ENCODE measurements at places on chromosomes 5 and 9. TPM values are rescaled to one million over a fixed set of nuclear protein-coding genes. Genes with fewer than 3 reads are reported as not detected.
A peak's percentile ranks its signal among the peaks of the same experiment; 100 is the strongest.

ROPN1L gene
- 1.9 TPM for total RNA-seq

FAXDC2 gene
- 79.0 TPM for total RNA-seq

RGS14 gene
- 17.5 TPM for total RNA-seq

KIF27 gene
- total RNA-seq: 7.8 TPM

ADGRV1 gene
- 47.1 TPM for total RNA-seq

CNTLN gene
- total RNA-seq: 7.4 TPM

SPINK6 gene
- not detected for total RNA-seq

ZDHHC11 gene
- total RNA-seq: 12.6 TPM

PKN3 gene
- total RNA-seq: 13.4 TPM

ZNF169 gene
- total RNA-seq: 6.0 TPM

DNA sequence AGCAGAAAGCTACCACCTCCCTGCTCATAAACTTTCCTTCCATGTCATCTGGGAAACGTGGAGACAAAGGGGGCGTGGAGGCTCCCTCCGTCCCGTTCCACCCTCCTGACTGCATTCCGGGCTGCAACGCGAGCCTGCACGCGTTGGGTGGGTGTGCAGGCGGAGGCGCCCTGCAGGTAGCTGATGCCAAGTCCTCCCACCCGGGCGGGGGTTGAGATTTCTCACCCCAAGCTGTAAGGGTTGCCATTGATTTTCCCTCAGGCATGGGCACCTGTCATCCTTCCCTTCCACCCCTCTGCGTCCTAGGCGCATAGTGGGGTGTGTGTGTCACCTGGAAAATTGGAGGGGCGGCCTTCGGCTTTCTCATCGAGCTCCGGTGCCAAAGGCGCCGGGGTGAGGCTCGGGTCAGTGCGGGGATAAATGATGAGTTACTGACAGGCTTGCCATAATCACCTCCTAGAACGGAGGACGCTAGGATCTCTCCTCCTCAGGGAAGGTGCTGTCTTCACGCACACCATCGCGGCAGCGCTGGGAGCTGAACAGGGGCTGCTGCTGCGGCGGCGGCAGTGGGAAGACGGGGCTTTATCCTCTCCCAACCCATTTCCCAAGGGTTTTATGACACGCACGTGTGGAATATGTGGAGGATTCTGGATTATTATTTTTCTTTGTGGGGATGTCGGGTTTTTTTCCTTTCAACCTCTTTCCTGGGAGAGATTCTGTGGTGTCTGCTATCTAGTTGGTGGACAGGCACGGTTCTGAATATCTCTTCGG, 973 bp downstream of the PLPPR1 start:
- no peak for DNase-seq
- H3K36me3 ChIP-seq: no peaks in the 10 kb centered on the region
- H3K27ac ChIP-seq: no peak overlapping the region
- peak overlapping the region; percentile 45 for H3K4me3 ChIP-seq
- no peaks in the 10 kb centered on the region for H3K4me1 ChIP-seq
- peaks cover 22% of the 10 kb centered on the region for H3K27me3 ChIP-seq

DNA sequence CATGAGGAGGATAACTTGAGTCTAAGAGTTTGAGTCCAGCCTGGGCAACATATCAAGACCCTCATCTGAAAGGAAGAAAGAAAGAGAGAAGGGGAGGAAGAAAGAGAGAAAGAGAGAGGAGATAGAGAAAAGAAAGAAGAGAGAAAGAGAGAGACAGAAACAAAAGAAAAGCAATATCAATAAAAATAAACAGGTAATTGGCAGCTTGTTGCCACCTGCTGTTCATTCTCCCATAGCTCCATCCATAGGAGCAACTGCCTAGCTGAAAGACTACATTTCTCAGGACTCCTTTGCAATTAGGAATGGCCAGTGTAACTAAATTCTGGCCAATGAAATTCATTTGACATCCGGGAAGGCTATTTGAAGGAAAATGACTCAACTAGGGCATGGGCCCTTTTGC, 4.6 kb upstream of the TTC39B start:
- H3K4me3 ChIP-seq: no peak overlapping the region
- H3K36me3 ChIP-seq: no peaks in the 10 kb centered on the region
- no peaks in the 10 kb centered on the region for H3K4me1 ChIP-seq
- H3K27me3 ChIP-seq: no peaks in the 10 kb centered on the region
- H3K27ac ChIP-seq: no peak overlapping the region

GRCh38 chr5:116629168-116629567, 54.5 kb upstream of the SEMA6A start:
- no peak for DNase-seq
- no peaks in the 10 kb centered on the region for H3K4me1 ChIP-seq
- no peaks in the 10 kb centered on the region for H3K36me3 ChIP-seq
- no peaks in the 10 kb centered on the region for H3K27me3 ChIP-seq
- H3K4me3 ChIP-seq: no peak overlapping the region

- no peaks in the 10 kb centered on the region for H3K4me1 ChIP-seq
- no peaks in the 10 kb centered on the region for H3K36me3 ChIP-seq
- H3K27me3 ChIP-seq: no peaks in the 10 kb centered on the region
- H3K4me3 ChIP-seq: no peak overlapping the region
- DNase-seq: no peak
- no peak overlapping the region for H3K27ac ChIP-seq
These were observed 197.1 kb downstream of the TTLL11 start for GRCh38 chr9:121895818-121896544.

- no peaks in the 10 kb centered on the region for H3K36me3 ChIP-seq
- no peaks in the 10 kb centered on the region for H3K27me3 ChIP-seq
These were observed 635.9 kb downstream of the TLE1 start for GRCh38 chr9:81053298-81054025.

DNA sequence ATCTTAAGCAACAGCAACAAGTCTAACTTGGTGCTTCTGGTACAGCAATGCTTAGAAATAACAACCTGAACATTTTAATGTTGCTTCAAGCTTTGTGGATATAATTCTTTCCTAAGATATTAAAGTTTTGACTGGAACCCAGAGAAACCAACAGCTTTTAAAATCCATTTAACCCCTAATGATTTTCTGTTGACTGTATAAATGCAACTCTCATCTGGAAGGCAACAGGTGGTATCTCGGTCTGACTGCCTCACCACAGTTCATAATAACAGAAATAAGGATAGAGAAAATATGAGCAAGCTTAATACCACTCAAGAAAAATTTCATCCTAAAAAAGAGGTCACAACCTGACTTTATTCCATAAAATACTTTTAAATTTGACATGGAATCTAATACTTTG, 116.9 kb downstream of the HOMER1 start:
- DNase-seq: no peak
- no peak overlapping the region for H3K4me3 ChIP-seq
- H3K4me1 ChIP-seq: no peaks in the 10 kb centered on the region
- H3K27ac ChIP-seq: no peak overlapping the region
- H3K36me3 ChIP-seq: no peaks in the 10 kb centered on the region
- no peaks in the 10 kb centered on the region for H3K27me3 ChIP-seq

GRCh38 chr5:80141147-80141671, 106.1 kb downstream of the THBS4 start:
- H3K4me3 ChIP-seq: no peak overlapping the region
- peak overlapping the region; percentile 78 for H3K27ac ChIP-seq
- peak; percentile 79 for DNase-seq
- H3K4me1 ChIP-seq: peaks cover 26% of the 10 kb centered on the region
- no peaks in the 10 kb centered on the region for H3K27me3 ChIP-seq
- H3K36me3 ChIP-seq: peaks cover 24% of the 10 kb centered on the region

- H3K4me1 ChIP-seq: no peaks in the 10 kb centered on the region
- H3K36me3 ChIP-seq: no peaks in the 10 kb centered on the region
- no peak overlapping the region for H3K27ac ChIP-seq
- H3K4me3 ChIP-seq: no peak overlapping the region
These were observed 73.5 kb downstream of the KIF4B start for GRCh38 chr5:155087036-155087435.

GRCh38 chr5:129904102-129904666, at the start of gene CHSY3:
CHSY3 (plus strand) TSS chr5:129904465.
- H3K4me1 ChIP-seq: peaks cover 18% of the 10 kb centered on the region
- H3K27me3 ChIP-seq: peaks cover 3% of the 10 kb centered on the region
- peak within 1 kb of the TSS; percentile 84 for H3K27ac ChIP-seq
- peak within 1 kb of the TSS; percentile 67 for H3K4me3 ChIP-seq

GRCh38 chr9:79221084-79221483, 350.7 kb upstream of the TLE4 start:
- no peak overlapping the region for H3K27ac ChIP-seq
- no peak overlapping the region for H3K4me3 ChIP-seq

- no peak overlapping the region for H3K4me3 ChIP-seq
- DNase-seq: no peak
- no peaks in the 10 kb centered on the region for H3K4me1 ChIP-seq
- no peaks in the 10 kb centered on the region for H3K27me3 ChIP-seq
- no peak overlapping the region for H3K27ac ChIP-seq
- peaks cover 50% of the 10 kb centered on the region for H3K36me3 ChIP-seq
These were observed 30.2 kb downstream of the MLANA start for GRCh38 chr9:5920860-5921328.

- DNase-seq: no peak
- H3K36me3 ChIP-seq: no peaks in the 10 kb centered on the region
- no peaks in the 10 kb centered on the region for H3K4me1 ChIP-seq
- H3K27me3 ChIP-seq: peaks cover 71% of the 10 kb centered on the region
- no peak overlapping the region for H3K4me3 ChIP-seq
- no peak overlapping the region for H3K27ac ChIP-seq
These were observed 133.8 kb downstream of the TMEM174 start for GRCh38 chr5:73306741-73307275.

- H3K27ac ChIP-seq: no peak overlapping the region
- no peak overlapping the region for H3K4me3 ChIP-seq
- no peak for DNase-seq
- peaks cover 8% of the 10 kb centered on the region for H3K36me3 ChIP-seq
- no peaks in the 10 kb centered on the region for H3K27me3 ChIP-seq
These were observed 82.6 kb downstream of the SH3PXD2B start for GRCh38 chr5:172371684-172372083.

GRCh38 chr9:75027187-75028107, 646 bp downstream of the CARNMT1 start:
- peak overlapping the region; percentile 92 for H3K27ac ChIP-seq
- H3K36me3 ChIP-seq: no peaks in the 10 kb centered on the region
- H3K4me1 ChIP-seq: peaks cover 23% of the 10 kb centered on the region
- H3K4me3 ChIP-seq: peak overlapping the region; percentile 82

DNA sequence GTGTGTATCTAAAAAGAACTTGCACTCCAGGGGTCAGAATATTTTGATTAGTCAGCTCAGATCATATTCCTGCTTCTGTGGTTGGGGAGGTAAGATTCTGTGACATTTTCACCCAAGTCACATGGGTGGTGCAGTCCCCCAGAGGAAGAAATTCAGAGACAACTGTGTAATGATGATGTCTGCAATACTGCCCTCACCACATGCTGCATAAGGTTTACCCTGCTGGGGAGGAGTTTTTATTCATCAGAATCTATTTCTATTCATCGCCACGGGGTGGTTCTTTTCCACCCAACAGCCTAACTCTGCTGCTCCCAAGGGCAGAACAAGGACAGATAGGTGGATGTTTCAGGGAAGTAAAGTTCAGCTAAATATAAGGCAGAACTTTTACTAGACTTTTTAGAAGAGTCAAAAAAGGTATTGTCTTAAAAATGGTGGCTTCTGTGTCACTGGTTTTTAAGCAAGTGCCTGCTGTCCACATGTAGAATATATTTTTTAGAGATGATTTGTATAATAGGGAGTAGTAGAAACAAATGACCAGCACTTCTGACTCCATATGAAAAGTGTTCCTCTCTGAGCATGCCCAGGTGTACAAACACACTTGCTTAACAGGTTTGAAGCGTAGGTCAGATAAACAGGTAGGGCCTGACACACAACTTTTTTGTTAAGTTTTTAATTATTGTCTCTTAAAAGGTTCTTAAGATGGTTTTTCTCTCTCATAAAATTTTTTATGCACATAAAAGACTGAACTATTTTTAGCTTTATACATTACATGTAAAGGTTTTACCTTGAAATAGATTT, 352.7 kb downstream of the LRRC70 start:
- no peak overlapping the region for H3K4me3 ChIP-seq
- H3K27me3 ChIP-seq: no peaks in the 10 kb centered on the region
- H3K36me3 ChIP-seq: no peaks in the 10 kb centered on the region
- H3K27ac ChIP-seq: no peak overlapping the region
- no peak for DNase-seq
- H3K4me1 ChIP-seq: no peaks in the 10 kb centered on the region

DNA sequence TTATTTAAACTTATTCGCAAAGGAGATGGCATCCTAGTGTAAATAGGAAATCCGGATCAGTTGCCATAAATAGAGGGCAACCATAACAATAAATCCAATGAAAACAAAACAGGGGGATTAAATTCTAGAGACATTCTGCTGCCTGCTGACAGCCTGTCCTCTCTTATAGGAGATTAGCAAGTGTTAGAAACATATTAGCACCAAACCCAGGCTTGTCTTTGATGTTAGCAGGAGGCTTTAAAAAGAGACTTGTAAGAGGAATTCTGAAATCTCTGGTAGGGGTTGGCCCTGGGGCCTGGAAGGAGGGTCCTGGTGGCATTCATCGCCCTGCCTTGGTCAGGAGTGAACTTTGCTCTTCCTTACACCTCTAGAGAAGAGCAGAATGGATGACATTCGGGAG, 21.6 kb downstream of the NDST1 start:
- H3K36me3 ChIP-seq: peaks cover 52% of the 10 kb centered on the region
- H3K4me1 ChIP-seq: peaks cover 6% of the 10 kb centered on the region
- H3K27ac ChIP-seq: peak overlapping the region; percentile 66
- H3K4me3 ChIP-seq: no peak overlapping the region

DNA sequence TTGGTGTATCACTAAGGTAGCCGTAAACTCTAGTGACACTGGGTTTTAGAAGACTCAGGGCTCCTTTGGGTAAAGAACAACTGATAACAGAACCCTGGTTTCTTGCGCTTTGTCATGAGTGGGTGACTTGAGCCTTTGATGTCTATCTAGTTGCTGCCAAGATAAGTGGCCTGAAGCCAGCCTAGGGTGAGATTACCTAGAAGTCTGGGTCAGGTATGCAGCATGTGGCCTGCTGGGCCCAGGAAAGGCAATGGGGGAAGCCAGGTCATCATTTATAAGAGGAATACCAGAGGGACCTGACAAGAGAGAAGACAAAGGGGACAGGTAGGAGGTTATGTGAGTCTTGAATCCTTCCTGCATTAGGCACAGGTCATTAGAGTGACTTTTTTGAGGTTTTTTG, 23.2 kb upstream of the GARNL3 start:
- H3K4me1 ChIP-seq: no peaks in the 10 kb centered on the region
- H3K27ac ChIP-seq: no peak overlapping the region
- no peaks in the 10 kb centered on the region for H3K36me3 ChIP-seq
- no peak overlapping the region for H3K4me3 ChIP-seq
- no peaks in the 10 kb centered on the region for H3K27me3 ChIP-seq

DNA sequence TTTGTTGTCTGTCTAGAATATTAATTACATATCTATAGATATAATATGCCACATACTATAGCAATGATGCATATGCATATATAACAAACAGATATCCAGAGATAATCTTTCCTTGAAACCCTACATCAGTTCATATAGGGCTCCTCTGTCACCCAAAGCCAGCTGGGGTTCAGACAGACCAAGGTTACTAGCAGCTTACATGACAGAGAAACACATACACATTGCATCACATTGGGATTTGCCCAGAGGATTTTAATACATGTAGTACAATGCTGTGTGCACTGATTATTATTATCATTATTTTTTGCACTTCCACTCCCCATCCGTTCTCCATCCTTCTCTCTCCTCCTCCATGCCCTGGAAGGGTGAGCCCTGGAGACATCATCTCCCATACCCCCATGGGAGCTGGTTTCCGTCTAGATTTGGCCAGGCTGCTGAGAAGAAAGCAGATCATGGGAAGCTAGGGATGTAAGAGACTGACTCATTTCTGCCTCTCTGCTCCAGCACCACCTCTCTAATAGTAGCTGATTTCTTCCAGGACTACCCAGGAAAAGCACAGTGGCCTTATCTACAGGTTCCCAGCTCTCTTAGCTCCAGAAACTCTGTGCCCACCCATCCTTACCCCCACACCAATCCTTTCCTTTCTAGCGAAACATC, 23.3 kb downstream of the FST start:
- no peak for DNase-seq
- H3K4me1 ChIP-seq: no peaks in the 10 kb centered on the region
- no peak overlapping the region for H3K4me3 ChIP-seq
- no peaks in the 10 kb centered on the region for H3K36me3 ChIP-seq
- H3K27ac ChIP-seq: no peak overlapping the region
